HCEC 1CT (cell line): ENCODE measurements at places on chromosomes 6 and 20.
A peak's percentile ranks its signal among the peaks of the same experiment; 100 is the strongest.

DNA sequence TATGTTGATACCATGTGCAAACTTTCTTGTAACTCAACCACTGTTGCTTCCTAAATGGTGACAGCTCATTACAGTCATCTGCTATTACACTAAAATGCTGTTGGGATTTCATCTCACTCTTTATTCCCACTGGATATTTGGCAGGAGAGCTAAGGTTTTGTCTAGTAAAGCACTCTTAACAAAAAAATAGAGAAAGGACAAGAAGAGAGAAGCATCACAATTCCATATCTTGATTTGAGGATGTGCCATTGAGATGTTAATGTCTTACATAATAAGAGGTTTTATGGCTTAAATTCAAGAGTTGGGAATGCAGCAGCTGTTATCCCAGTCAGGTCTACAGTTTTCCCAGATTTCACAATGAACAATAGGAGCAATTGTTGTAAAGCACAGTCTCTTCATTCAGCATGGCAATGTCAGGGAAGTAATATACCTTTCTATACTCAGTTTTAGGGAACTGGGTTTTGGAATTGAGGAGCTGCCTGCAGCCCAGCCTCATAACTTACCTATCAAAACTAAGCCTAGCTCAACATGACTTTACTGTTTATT, 134.9 kb downstream of the ISM1 start:
- no peak for DNase-seq

- DNase-seq: no peak
Measured at GRCh38 chr6:106177786-106178185, 91.7 kb downstream of the PRDM1 start.

GRCh38 chr20:18310051-18310450, 21.7 kb downstream of the ZNF133 start:
- no peak for DNase-seq

DNA sequence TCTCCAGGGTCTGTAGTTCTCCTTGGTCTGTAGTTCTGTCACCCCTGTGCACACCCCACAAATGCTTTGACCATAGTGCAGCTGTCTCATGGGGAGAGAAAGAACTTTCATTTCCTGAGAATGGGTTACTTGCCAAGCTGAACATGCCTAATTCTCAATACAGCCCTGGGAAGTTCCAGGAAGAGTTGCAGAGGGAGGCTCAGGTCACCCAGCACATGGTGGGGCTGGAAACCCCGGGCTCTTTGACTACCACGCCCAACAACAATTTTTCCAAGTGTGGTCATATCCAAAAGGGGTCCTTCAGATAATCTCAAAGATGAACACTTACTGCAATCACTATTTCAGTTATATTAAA, 2.2 kb upstream of the PTPRA start:
- DNase-seq: no peak

DNA sequence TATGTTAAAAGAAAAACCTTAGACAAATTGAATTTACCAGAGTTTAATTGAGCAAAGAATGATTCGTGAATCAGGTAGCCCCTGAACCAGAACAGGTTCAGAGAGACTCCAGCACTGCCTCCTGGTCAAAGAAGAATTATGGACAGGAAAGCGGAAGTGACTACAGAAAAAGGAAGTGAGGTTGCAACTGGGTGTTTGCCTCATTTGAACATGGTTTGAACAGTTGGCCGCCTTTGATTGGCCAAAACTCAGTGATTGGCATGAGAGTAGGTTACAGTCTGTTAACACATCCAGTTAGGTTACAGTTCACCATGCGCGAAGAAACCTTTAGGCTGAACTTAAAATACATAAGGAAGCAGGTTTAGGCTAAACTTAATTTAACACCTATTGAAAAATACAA, 248.8 kb downstream of the TFAP2A start:
- DNase-seq: no peak

DNA sequence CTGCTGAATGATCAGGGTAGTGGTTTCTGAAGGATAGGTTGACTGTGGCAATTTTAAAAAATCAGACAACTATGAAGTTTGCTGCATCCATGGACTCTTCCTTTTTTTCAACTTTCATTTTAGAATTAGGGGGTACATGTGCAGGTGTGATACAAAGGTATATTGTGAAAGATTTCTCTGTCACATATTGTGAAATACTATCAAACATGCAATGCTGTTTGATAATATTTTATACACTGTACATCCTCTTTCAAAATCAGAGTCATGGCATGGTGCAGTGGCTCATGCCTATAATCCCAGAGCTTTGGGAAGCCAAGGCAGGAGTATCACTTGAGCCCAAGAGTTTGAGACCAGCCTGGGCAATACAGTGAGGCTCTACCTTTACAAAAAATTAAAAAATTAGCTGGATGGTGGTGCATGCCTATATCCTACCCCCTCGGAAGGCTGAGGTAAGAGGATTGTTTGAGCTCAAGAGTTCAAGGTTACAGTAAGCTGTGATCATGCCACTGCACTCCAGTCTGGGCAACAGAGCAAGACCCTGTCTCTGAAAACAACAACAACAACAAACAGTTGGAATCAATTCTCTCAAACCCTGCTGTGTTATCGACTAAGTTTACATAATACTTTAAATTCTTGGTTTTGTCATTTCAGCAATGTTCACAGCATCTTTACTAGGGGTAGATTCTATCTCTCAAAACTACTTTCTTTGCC, 4.6 kb downstream of the WFDC12 start:
- DNase-seq: no peak

GRCh38 chr6:105793130-105793529, 293.0 kb upstream of the PRDM1 start:
- DNase-seq: peak; percentile 43

DNA sequence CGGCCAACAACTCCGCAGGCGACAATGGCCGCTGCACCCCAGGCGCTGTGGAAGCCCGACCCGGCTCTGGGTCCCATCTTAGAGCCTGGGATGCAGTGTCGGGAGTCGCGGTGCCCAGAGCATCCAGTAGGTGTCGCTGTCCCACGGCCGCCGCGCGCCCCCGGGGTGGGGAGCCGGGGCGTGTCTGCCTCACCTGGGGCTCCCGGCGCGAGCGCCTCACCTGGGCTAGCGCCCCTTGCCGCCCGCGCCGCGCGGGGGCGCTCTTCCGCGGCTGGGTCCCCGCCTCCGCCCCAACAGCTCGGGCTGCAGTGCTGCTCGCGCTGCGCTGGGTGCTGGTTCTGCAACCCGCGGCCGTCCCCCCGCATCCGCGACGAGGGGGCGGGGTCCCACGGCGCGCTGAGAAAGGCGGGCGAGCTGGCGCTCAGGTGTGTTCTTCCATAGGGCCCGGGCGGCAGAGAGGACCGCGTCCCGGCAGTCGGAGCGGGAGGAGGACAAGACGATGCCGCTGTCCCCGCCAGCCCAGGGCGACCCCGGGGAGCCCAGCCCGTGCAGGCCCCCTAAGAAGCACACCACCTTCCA, at the start of gene CRYBG1:
Gene CRYBG1, plus strand, starts transcription at position 308 of the 579 bp plus-strand sequence. Its CDS starts 192 bp downstream, at position 500.
- DNase-seq: no peak

DNA sequence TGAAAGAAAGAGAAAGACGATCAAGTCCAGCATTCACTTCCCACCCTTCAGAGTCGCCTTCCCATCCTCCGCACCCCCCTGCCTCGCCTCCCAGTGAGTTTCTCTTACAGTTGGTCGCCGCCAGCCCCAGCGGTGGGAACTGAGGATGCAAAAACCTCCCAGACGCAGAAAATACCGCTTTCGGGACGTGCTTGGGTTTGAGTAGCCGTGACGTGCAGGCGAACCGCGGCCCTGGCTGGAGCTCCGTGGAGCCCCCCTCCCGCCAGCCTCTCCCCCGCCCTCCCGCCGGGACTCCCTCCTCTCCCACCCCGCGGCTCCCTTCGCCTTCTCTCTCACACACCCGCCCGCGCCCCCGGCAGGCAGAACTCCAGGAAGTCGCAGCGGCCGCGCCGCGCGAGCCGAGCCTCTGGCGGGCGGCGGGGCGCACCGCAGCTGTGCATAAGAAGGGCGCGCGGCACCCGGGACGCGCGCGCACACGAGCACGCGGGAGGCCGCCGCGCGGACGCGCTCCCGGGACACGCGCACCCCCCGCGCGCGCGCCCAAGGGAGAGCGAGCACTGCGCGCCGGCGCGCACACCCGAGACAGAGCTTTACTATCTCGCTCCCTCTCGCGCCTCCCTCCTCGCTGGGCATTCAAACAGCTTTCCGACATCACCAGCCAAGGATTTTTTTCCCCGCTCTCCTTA, at the start of gene ADGRB3:
Gene ADGRB3, plus strand, starts transcription at position 557 of the 686 bp plus-strand sequence. CDS start 3,394 bp downstream, outside the sequence.
- DNase-seq: peak; percentile 74

DNA sequence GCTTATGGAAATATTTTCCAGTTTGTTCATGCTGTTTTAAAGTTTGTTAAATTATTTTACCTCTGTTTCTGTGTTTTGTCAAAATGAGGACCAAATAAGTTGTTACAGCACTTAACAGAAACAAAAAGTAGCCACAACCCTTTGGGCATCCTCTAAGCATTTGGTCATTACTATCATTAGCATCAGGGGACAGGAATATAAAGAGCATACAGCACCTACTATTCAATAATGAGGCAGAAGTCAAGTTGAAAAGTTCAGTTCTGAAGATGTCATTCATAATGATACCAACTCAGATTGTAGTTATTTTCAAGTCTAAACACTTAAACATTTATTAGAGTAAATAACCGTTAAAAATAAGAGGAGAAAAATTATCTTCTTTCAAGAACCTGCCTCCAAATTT, 862.3 kb upstream of the FLRT3 start:
- DNase-seq: no peak

GRCh38 chr6:37303891-37304503, 46.1 kb upstream of the TMEM217 start:
- DNase-seq: peak; percentile 40

GRCh38 chr20:51014797-51015722, 7.8 kb downstream of the KCNG1 start:
- peak; percentile 59 for DNase-seq

GRCh38 chr6:43060034-43060754, 763 bp downstream of the KLC4 start:
- no peak for DNase-seq

- peak; percentile 49 for DNase-seq
Measured at GRCh38 chr6:38671885-38672467, 31.0 kb downstream of the GLO1 start.

- peak; percentile 24 for DNase-seq
Measured at GRCh38 chr6:169831450-169832246, 80.2 kb downstream of the ERMARD start.

DNA sequence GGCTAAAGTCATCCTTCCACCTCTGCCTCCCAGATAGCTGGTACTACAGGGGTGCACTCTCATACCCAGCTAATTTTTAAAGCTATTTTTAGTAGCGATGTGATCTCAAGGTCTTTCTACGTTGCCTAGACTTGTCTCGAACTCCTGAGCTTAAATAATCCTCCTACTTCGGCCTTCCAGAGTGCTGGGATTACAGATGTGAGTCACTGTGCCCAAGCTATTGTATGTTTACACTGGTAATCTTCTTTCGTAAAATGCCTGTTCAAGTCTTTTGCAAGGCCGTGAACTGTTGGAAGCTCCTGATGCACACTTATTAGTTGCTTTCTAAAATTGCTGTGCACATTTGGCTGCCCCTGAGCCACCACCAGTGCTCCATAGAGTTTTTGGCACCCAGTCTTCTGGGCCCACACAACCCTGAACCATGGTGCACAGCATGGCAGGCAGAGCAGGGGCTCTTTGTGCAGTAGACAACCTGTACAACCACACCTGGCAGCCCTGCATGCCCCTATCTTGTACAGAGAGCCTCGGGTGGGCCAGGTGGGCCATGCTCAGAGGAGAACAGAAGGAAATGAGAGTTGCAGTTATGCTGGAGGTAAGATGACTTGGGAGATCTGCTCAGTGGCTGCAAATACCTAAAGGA, 33.3 kb downstream of the PDRG1 start:
- DNase-seq: peak; percentile 29

GRCh38 chr6:157096105-157096504, 227.2 kb downstream of the TMEM242 start:
- no peak for DNase-seq

DNA sequence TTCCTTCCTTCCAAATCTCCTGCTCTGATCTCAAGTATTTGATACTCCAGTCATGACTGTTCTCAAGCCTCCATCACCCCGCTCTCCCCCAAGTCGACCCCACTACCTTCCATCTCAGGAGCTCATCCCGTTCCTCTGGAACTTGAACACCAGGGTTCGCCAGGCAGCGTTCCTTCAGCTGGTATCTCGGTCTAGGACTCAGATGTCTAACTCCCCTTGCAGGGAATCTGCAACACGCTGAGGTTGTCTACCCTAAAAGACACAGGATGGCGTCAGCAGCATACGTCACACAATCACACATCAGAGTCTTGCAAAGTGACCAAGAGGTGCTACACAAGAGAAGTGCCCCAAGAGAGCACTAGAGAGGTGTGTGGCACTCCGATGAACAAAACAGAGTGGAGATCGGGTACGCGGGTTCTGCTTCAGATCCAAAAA, 706 bp downstream of the ZNF184 start:
- peak; percentile 58 for DNase-seq

DNA sequence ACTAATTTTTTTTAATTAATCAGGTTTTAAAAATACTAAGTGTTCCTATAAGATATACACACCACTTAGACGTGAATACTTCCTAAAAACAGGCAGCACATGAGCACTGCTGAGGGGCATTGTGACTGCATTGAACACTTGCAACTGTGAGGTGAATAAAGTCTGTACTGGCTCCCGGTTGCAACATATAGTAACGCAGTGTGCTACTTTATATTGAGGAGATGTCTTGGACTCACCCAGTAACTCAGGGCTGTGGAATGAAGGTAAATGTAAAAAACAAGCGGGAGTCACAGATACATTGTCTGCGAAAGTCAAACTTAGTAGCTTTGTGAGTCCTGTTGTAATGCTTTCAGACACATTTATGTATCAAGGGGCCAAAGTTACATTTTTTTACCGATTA, 17.0 kb upstream of the HLA-A start:
- DNase-seq: no peak

DNA sequence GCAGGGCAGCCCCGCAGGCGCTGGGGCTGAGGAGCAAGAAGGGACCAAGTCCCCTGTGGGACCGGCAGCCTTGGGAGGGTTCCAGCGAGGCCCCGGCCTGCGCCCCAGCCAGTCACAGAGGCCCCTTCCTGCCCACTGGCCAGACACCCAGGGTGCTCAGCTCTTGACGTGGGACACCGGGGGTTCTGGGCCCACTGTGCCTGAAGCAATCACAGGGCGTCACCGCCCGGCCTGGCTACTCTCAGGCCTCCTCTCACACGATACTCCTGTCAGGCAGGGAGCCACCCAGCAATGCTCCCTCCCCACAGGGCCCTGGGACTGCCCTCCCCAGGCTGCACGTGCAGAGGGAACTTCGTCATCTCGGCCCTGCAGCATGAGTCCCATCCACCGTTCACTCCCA, 14.5 kb downstream of the TAF4 start:
- no peak for DNase-seq
